NB4 (cell line): ENCODE measurements at places on chromosomes 6 and 20.
A peak's percentile ranks its signal among the peaks of the same experiment; 100 is the strongest.

- no peak for DNase-seq
Measured at GRCh38 chr6:128256095-128256494, 264.3 kb downstream of the PTPRK start.

DNA sequence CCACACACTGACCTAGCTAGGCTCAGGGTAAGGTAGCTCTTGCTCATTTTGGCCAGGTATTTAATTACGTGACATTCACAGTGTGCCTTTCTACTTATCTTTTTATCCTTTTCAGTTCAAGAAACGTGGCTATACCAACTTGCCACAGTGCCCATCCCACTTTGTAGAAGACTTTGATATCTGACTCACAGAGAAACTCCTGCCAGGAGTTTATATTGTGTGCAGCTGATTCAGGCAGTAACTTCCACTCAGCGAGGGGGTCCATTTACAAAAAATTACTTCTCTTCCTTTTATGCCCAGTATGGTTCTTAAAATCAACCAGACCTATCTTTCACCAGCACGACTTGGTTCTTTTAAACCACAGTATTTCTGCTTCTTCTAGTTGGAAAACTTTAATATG, 75.6 kb downstream of the PRL start:
- no peak for DNase-seq

DNA sequence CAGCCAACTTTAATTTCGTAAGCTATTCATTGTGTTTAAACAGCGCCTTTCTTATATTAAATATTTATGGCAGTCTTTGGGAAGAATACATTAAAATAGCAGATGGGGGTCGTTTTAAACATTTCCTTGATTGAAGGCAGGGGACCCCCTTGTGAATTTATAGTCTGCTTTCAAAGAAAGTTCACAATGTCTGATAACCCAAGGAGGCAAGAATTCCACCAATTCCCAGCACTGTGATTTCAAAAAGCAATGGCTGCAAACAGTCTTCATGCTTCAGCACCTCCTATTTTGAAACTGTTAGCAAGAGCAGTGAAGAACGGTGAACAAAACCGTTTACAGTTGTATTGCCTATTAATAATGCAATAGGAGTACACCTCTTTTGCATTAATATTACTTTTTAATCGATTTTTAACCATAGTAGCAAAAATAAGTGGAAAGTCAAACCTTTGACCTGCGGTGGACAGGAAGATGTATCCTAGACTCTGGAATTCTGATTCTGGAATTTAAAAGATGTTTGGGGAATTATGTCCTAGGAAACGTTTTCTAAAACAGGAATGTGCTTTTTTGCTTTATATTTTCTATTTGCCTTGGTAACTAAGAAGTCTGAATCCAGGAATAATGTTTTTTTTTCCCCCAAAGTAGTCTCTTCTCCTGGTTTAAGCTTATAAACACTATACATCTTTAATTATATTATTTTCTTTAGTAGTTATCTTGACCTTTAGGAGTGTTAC, 393.0 kb downstream of the CDKAL1 start:
- no peak for DNase-seq

GRCh38 chr6:9332241-9332780, 897.0 kb upstream of the SLC35B3 start:
- DNase-seq: no peak

- no peak for DNase-seq
Measured at GRCh38 chr20:20663841-20664240, 48.6 kb downstream of the RALGAPA2 start.

- DNase-seq: no peak
Measured at GRCh38 chr6:1946583-1946982, 298.8 kb downstream of the GMDS start.

GRCh38 chr6:26094036-26094435, 6.8 kb downstream of the HFE start:
- no peak for DNase-seq

- DNase-seq: no peak
Measured at GRCh38 chr20:50762435-50763220, 31.2 kb downstream of the PARD6B start.

GRCh38 chr6:35185302-35185681, 28.5 kb upstream of the SCUBE3 start:
- no peak for DNase-seq

DNA sequence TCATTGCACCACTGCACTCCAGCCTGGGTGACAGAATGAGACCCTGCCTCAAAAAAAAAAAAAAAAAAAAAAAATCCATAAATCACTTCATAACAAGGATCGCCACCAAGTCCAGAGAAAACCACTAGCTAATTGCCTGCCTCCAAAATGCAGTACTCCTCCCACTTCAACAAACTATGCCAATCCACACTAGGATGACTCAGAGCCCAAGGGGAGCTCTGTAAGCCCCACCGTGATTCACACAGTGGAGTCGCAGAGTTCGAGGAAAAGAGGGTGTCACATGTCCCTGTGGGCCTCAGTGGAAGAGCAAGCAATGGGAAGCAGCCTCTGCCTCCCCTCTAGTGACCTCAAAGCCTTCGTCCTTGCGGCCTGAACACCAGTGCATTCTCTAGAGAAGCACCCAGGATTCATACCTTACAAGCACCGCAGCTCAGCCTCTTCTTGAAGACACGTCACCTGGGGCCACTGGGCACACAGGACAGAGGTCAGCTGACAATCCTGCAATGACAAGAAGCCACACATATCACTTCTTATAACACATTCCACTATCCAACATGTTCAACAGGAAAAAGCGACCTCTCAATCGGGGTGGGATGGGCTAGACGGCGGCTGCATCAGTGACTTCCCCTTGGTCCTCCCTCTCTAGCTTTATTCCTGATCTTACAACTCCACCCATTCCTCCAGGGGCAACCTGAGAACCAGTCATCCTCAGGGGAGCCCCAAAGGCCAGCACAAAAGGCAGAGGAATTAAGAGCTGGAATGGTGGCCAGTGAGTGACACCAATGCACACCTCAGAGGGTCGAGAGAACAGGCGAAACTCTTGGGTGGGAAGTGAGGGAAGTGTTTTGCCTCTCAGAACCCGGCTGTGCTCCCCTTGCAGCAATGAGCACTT, 8.9 kb downstream of the SNHG17 start:
- DNase-seq: peak; percentile 73

GRCh38 chr20:35539756-35540212, 2.1 kb upstream of the ERGIC3 start:
- no peak for DNase-seq

DNA sequence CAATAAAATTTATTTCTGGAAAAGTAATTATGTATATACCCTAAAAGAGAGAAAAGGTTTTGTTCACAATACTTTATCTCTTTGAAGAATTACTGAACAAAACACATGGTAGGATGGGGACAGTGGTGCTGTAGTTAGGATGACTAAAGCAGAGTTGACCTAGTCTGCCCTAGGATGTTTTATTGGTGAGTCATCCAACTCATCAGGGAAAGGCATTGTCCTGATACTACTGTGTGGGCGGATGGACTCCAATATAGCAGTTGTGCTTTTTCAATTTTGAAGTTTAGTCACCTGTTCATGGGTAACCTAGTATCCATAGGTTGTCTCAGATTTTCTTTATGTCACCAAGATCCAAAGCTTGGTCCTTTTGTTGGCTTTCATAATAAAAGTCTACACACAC, 53.3 kb upstream of the EYS start:
- no peak for DNase-seq

- peak; percentile 98 for DNase-seq
Measured at GRCh38 chr6:31615748-31616147, 714 bp downstream of the AIF1 start.

DNA sequence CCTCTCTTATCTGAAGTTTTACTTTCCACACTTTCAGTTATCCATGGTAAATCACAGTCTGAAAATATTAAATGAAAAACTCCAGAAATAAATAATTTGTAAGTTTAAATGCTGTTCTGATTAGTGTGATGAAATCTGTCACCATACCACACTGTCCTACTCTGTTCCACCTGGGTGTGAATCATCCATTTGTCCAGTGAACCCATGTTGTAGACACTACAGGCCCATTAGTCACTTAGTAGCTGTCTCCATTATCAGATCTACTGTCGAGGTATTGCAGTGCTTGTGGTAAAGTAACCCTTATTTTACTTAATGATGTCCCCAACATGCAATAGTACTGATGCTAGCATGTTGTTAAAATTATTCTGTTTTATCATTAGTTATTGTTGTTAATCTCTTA, 29.2 kb upstream of the MMS22L start:
- no peak for DNase-seq

DNA sequence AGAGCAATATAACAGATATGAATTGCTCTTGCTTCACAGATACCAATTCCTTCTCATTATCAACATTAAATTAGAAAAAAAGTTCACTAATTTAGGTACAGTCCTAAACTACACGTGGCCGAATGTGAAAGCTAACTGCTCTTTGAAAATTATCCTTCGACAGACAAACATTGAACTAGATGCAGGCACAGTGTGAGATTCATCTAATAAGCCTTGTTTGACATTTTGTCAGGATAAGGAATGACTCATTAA, 1.1 kb downstream of the FAM184A start:
- no peak for DNase-seq

DNA sequence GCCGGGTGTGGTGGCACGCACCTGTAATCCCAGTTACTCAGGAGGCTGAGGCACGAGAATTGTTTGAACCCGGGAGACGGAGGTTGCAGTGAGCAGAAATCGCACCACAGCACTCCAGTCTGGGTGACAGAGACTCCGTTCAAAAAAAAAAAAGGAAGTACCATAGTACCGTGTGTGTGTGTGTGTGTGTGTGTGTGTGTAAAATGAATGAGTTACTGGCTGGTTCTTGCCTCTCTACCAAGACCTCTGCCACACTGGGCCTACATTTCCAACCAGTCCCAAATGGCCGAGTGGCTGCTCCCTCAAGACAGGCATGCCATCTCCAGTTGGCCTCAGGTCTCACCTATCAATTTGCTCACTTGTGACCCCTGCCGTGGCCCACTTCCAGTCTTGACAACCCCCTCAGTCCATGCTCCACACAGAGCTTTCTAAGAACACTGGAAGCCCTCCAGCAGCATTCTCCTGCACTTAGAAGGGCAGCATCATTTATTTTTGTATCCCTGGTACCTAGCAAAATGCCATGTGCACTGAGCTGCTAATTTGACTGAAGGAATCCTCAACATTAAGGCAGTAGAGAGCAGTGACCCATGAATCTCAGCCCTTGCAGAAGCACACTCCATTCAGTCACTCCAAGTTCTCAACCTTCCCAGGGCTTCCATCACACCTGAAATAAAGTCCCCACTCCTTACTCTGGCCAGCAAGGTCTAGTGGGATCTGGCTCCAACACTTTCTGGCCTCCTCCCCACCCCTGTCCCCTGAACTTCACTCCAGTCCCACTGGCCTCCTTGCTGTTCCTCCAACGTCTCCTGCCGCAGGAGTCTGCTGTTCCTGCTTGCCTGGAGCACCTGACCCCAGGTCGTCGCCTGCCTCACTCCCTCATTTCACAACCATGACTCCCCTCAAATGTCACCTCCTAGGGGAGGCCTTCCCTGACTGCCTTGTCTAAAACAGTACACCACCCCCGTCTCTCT, 29.9 kb downstream of the COX4I2 start:
- peak; percentile 64 for DNase-seq

GRCh38 chr6:102717737-102718456, 1324.4 kb downstream of the GRIK2 start:
- DNase-seq: no peak

DNA sequence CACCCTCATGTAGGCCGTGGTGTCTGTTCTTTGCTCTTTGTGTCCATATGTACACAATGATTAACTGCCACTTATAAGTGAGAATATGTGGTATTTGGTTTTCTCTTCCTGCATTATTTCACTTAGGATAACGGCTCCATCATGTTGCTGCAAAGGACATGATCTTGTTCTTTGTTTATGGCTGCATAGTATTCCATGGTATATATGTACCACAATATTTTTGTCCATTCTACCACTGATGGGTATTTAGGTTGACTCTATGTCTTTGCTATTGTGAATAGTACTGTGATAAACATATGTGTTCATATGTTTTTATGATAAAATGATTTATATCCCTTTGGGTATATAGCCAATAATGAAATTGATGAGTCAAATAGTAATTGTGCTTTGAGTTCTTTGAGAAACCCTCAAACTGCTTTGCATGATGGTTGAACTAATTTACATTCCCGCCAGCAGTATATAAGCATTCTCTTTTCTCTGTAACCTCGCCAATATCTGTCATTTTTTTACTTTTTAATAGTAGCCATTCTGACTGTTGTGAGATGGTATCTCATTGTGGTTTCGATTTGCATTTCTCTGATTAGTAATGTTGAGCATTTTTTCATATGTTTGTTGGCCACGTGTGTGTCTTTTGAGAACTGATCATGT, 174.4 kb upstream of the NT5E start:
- DNase-seq: no peak

- DNase-seq: peak; percentile 71
Measured at GRCh38 chr6:34246563-34247391, 2.0 kb downstream of the SMIM29 start.

DNA sequence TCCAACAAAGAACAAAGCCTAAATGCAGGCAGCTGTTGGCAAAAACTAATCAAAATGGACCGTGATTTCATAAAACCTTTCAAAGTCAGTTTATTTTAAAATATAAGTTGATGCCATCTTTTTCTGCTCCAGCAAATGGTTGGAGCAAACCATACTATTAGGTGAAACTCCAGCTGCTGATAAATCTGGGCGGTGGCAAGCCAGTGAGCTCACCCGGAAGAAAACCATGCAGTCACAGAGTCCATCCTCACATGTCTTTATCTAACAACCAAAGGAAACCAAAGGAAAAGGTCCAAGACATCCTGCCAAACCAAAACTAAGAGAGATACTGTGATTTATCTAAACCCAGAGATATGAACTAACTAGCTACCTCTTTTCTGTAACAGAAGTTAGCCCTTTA, 72.6 kb downstream of the HIVEP2 start:
- DNase-seq: no peak
